Activated T-cell treated with anti-CD3 and anti-CD28 coated beads for 48 hours (primary cell): ENCODE measurements at places on chromosomes 3 and 15.

GRCh38 chr3:24302396-24302795 lies 192.3 kb downstream of the THRB start:
- no peak for DNase-seq

GRCh38 chr3:112629425-112629824 lies 11.5 kb downstream of the CCDC80 start:
- DNase-seq, result no peak

GRCh38 chr3:190968616-190969015 lies 106.1 kb upstream of the GMNC start:
- DNase-seq, result no peak

DNA sequence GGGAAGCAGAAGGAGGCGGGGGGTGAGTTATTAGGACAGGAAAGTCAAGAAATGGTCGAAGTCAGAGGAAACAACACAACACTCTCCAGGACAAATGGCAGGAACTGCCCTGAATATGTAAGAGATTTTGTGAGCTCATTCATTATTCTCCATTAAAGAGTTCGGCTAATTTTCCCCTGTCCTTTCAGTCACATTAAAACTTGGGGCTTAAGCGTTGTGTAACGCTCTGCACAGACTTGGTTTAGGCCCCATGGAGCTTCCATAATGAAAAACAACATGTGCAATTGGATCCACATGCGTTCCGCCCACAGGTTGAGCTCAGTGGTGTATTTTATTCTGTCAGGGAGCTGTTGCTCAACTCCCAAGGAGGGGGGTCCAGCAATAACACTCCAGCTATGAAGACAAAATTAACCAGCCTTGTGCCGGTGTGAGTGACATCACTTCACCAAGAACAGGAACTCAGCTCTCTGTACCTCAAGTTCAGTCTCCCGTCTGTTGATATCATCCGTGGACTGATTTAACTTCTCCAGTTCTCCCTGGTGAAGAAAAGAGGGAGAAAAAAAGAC lies 2.3 kb downstream of the SH3BP5 start:
- no peak for DNase-seq

DNA sequence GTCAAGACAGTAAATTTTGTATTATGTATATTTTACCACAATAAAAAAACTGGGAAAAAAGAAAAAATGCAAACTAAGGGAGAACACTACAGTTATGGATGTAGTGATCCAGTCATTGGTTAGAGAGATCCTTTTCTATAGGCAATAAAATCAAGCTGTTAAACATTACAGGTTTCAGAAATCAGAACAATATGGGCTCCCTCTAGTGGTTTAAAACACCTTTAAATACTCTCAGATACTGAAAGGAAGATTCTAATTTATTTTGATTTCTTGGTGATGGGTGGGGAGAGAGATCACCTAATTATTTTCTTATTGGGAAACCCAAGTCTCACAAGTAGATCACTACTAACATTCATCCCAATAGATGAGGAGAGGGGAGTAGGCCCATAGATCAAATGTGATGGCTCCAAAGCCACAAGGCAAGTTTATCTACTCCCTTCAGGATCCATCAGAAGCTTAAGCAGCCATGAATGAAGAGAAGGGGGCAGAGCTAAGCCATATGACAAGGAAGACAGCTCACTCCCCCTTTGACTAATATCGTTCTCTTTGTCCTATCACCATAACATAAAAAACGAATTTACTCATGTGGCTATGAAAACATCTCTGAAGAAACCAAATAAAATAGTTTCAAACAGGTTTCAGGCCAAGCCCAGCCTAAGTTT lies 118.6 kb downstream of the ANO10 start:
- DNase-seq, result no peak

DNA sequence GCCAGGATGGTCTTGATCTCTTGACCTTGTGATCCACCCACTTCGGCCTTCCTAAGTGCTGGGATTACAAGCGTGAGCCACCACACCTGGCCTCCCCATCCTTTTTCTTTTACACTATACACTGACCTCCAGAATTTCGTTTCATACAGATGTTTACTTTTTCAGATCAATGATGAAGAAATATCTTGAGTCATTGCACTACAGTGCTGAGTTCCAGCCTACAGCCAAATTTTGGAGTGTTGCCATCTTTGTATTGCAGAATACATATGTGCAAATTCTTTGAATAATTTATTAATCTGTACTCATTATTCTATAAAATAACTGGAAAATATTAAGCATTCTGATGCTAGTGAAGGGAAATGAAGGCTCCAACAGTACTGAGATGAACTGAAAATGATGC lies 12.5 kb downstream of the ZPLD1 start:
- no peak for DNase-seq

GRCh38 chr3:152466784-152467183 lies 198.1 kb downstream of the MBNL1 start:
- no peak for DNase-seq

DNA sequence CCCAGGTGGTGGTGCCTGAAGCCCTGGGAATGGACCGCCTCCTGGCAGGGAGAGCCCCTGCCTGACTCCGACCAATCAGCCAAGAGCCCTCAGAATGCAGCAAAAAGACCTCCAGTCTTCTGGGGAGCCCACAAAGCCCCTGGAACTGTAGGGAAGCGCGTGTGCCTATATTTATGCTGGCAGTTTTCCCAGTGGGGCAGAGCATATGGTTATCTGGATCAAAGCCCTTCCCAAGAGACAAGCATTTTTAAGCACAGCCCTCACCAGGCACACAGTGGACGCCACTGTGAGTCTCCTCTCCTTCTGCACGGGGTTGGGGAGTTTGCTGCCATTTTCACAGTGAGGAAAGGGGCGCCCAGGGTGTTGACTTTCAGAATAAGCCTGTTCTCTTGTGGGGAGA lies 80.9 kb upstream of the RPL32 start:
- no peak for DNase-seq

- no peak for DNase-seq
Measured at GRCh38 chr3:119619094-119619493, 21.4 kb downstream of the PLA1A start.
